ENCODE measurements at places on chromosomes 4 and X.

DNA sequence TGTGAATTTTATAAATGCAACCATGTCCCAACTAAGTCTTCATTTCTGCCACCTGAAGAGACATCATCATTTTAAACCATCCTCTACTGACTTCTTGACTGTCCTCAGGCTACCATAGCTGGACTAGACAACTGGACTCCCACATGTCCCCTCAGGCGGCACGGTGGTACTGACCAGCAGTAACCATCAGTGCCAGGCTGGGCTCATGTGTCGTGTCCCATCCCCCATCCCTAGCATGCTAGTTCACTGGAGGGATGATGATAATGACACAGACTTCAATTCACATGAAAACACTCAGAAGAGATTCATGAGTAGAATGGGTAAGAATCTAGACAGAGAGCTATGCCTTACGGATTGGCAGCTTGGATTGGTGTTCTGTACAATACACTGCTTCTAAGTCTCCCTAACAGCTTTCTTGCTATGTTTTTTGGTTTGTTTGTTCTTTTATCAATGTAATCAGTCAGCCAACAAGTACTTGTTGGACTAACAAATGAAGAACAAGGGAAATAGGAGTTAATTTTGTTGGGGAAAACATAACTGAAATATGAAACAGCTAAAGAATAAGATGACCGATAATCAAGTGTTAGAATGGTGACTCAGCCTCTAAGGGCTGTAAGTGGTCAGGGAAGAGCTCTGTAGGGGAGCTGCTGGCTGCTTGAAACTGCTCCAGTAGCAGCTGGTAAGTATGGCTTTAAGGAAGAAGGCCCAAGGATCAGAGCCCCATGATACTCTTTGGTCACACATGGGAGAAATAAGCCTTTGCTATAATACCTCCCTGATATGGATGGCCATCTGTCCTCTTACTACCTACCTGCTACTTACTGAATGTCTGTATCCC, 10.3 kb downstream of the ZDHHC9 start:
- DNase-seq = no peak

- DNase-seq = no peak
Observed at GRCh38 chrX:23385242-23385641, 50.6 kb downstream of the PTCHD1 start.

- DNase-seq = no peak
Observed at GRCh38 chr4:150253965-150254630, 175.9 kb downstream of the DCLK2 start.

GRCh38 chr4:125693228-125693627, 378.5 kb downstream of the FAT4 start:
- no peak for DNase-seq

GRCh38 chr4:42235304-42236021, 83.0 kb upstream of the BEND4 start:
- no peak for DNase-seq

DNA sequence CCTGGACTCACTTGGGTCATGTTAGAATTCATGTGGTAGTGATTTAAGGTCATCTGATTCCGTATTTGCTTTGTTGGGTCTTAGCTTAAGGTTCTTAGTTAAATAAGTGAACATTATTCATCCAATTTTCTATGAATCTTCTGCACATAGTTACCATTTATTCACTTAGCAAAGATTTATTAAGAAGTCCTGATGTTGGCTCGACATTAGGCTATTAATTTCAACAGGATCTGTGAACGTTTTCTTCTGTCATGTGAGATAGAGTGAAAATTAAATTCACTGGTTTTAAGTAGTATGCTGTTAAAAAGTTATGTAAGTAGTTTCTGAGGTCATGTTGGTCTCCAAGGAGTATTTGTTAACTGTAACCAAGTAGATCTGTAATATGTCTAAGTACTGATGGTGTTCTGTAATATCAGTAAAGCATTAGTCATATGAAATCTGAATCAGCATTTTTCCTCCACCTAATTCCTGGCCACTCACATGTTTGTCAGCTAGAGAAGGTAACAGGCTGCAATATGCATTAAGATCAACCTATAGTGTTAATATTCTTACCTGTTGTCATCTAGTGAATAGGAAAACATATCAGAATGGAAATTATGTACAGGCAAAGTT, 155.6 kb downstream of the PCDH7 start:
- DNase-seq = no peak

- no peak for DNase-seq
Observed at GRCh38 chr4:6770581-6771228, 11.8 kb upstream of the KIAA0232 start.

DNA sequence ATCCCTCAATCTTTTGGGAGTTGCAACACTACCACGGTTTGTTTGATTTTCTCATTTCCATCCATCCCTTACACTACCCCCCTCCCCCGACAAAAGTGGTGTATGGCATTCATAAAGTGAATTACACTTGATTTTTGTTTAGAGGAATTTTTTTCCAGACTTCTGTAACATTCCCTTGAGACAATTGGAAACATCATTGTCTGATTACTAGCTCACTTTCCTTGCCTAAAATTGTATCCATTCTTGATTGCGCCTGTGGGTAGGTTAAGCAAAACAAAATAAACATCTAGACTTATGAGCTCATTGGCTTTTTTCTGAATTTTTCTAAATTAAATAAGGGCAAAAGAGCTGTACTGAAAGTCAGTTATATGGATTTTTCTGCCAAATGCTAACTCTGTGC, 3.5 kb downstream of the GPC3 start:
- no peak for DNase-seq

DNA sequence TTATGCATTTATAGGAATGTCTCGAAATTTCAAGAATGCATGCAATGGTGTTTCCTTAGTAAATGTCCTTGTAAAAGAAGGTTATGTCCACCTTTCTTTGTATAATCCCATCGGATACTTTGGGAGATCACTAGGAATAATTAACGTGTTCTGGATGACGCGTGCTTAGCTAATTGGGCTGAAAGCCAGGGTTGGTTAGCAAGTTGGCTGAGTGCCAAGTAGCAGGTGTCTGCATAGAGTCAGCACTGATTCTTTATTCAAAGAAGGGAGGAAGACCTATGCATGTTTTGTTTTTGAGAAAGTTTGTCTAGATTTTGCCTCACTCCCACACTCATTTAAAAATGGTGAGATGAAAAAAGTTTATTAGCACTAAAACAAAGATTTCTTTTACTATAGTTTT, 144.6 kb downstream of the SOX3 start:
- no peak for DNase-seq

DNA sequence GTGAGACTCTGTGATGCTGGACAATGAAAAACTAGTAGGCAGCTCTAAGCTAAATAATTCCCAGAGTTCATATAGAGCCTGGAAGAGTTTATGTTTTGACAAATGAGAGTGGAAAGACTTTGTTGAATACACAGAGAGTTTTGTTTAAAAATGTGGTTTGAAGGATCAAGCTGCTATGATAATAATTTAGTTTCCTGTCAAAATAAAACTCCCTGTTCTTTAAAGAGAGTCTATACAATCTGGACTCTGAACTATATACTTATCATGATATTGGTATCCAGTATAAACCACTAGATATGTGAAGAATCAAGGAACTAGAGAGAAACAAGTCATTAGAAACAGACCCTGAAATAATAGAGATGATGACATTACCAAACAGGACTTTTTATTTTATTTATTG, 158.6 kb downstream of the C4orf33 start:
- DNase-seq = no peak

GRCh38 chrX:68146054-68146453, 287.2 kb downstream of the OPHN1 start:
- no peak for DNase-seq

GRCh38 chr4:82415922-82416365, 14.3 kb downstream of the HNRNPDL start:
- no peak for DNase-seq

DNA sequence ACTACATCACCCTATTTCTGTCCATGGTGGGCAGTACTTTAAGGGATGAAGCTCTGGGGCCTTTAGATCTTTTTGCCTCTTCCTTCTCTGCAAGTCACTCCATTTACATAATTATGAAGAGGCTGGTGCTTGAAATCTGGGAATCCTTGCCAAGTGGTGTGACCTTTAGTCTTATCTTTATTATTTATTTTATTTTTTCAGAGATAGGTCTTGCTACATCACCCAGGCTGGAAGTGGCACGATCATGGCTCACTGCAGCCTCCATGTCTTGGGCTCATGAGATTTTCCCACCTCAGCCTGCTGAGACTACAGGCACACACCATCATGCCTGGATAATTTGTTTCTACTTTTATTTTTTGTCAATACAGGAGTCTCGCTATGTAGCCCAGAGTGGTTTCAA, 34.4 kb upstream of the HAND2 start:
- DNase-seq = no peak

- DNase-seq = no peak
Observed at GRCh38 chrX:43973249-43974099, at the start of gene NDP. TSS of gene NDP (minus strand) at chrX:43973390. CDS start at chrX:43958645, 14,745 bp downstream.

- DNase-seq = no peak
Observed at GRCh38 chr4:150418757-150419410, 163.1 kb upstream of the MAB21L2 start.

DNA sequence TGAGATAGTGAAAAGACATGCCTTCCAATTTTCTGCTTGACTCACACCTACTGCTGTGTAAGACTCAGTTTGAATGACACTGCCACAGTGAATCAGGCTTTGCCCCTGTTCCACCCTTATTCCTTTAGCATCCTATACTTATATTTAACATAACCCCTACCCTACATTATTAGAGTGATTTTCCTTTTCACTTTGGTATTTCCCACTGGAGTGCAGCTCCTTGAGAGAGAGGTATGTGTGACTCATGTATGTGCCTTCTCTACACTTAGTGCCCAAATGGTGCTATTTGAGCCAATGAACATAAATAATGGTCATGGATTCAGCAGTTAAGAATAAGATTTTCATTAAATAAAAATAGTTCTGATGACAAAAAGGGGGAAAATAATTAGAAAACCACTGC, 69.5 kb downstream of the RRAGB start:
- no peak for DNase-seq

DNA sequence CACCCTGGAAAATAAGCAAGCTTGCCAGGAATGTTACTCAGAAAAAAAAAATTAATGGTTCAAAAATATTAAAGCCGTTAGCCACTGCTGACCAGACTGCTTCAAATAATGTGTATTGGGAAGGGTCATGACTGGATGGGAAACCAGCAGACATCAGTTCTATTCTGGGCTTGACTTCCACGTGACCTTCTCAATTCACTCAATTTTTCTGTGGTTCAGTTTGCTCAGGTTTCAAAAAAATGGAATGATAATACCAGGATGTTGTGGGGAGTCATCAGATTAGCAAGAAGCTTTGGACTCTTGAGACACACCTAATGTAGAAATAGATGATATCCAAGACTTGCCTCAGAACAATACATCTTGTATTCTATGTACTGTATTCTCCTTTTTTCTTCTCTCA, 541.9 kb upstream of the BOD1L1 start:
- no peak for DNase-seq

DNA sequence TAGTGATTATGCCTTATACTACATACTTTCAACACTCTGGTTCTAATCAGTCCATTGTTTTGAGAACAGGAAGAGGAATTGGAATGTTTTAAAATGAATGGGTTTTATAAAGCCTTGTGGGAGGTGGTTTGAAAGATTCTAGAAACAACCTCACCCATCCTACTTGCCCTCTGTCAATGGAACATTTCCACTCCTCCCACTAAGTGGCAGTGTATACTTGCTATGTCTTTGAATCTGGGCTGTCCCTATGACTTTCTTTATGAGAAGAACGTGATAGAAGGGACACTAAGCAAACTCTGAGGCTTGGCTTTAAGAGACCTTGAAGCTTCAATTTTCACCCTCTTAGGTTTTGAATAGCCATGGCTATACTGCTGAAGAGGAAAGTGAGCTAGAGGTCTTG, 611.2 kb downstream of the PPP4R3C start:
- no peak for DNase-seq

- no peak for DNase-seq
Observed at GRCh38 chrX:43224496-43224895, 431.6 kb upstream of the MAOA start.

DNA sequence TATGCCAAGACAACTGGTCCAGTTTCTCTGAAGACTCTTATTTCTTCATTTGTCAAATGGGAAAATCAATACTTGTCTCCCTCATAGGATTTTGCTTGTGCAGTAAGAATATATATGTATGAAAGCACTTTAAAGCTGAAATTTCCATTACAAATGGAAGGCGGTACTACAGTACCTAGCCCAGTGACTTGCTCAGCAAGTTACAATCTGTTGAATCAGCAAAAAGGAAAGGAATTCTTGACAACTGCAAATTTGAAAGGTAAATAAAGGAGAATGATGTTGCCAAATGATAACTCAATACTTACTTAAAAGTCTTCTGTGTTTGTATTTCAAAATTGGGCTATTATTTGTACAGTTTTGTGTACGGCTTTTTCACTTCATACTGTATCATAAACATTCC, 71.1 kb downstream of the PKD2 start:
- no peak for DNase-seq

- DNase-seq = no peak
Observed at GRCh38 chrX:111652719-111653118, 28.3 kb upstream of the ALG13 start.

- DNase-seq = no peak
Observed at GRCh38 chrX:24423960-24424359, 41.1 kb upstream of the PDK3 start.

GRCh38 chrX:107470198-107470597, 20.7 kb downstream of the FRMPD3 start:
- no peak for DNase-seq

GRCh38 chr4:6644792-6645530, 4.5 kb downstream of the MRFAP1 start:
- no peak for DNase-seq

- DNase-seq = no peak
Observed at GRCh38 chrX:133849676-133850075, 135.7 kb downstream of the GPC3 start.

GRCh38 chrX:16639966-16640365, 10.0 kb upstream of the S100G start:
- no peak for DNase-seq

DNA sequence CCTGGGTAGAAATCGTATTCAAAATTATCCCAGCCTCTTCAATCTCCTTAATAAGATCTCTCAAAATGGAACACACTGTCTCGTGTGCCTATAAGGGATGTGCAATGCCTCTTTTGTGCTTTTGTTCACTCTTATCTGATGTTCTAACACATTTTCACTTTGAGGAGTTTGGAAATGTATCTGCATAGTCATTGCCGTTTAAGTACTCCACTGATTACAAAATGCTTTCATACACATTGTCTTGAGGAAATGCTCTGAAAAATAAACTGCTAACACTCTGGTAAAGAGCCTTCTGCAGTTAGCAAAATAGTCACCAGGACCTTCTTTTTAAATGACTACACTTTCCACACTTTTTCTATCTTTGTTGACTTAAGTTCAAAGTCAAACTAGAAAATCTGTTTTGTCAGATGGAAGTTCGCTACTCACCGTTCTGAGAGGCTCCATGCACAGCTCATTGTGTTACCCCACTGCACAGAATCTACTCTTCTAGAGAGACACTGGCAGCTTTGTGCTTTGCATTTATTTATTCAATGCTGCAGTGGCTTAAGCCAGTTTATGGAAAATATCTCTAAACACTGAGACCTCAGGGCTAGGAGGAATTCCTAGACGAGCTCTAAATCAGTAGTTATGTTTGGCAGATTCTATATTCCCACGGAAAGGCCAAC, 159.0 kb downstream of the CHIC2 start:
- no peak for DNase-seq

GRCh38 chrX:110966839-110967238, 129.2 kb upstream of the PAK3 start:
- no peak for DNase-seq

Measured in activated naive CD4-positive, alpha-beta T cell treated with Interleukin-2 at 50 U/mL for 16 hours (primary cell).